PC-3 (cell line): ENCODE measurements at places on chromosomes 1 and 21.
A peak's percentile ranks its signal among the peaks of the same experiment; 100 is the strongest.

DNA sequence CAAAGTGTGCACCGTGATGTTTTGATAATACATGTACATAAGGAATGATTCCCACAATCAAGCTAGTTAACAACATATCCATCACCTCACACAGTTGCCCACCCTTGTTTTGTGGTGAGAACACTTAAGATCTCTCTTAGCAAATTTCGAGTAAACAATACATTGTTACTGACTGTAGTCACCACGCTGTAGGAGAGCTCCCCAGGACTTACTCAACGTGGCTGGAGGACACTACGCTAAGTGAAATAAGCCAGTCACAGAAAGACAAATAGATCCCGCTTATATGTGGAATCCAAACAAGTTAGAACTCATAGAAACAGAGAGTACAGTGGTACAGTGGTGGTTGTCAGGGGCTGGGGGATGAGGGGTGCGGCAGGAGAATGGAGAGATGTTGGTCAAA lies 24.8 kb downstream of the GPR137B start:
- no peak for DNase-seq

- DNase-seq, result no peak
Measured at GRCh38 chr1:42195841-42196240, 31.3 kb upstream of the GUCA2A start.

- DNase-seq, result no peak
Measured at GRCh38 chr1:241140670-241141069, 216.3 kb downstream of the RGS7 start.

DNA sequence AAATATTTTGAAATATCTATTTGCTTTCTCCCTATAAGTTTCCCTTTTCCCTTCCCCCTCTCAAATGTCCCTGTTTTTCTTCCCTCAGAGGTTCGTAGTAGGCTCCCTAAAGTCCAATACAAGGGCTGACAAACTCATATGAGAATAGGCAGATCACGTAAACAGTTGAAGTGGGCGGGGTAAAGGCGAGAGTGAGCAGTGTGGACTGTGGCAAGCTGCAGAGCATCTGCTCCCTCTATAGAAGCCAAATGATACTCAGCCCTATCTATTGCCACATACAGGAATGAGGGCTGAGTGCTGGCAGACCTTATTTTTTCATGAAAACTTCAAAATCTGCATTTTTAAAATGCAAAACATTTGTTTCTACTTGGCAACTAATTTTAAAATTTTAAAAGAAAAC lies 26.3 kb downstream of the PRDX6 start:
- no peak for DNase-seq

DNA sequence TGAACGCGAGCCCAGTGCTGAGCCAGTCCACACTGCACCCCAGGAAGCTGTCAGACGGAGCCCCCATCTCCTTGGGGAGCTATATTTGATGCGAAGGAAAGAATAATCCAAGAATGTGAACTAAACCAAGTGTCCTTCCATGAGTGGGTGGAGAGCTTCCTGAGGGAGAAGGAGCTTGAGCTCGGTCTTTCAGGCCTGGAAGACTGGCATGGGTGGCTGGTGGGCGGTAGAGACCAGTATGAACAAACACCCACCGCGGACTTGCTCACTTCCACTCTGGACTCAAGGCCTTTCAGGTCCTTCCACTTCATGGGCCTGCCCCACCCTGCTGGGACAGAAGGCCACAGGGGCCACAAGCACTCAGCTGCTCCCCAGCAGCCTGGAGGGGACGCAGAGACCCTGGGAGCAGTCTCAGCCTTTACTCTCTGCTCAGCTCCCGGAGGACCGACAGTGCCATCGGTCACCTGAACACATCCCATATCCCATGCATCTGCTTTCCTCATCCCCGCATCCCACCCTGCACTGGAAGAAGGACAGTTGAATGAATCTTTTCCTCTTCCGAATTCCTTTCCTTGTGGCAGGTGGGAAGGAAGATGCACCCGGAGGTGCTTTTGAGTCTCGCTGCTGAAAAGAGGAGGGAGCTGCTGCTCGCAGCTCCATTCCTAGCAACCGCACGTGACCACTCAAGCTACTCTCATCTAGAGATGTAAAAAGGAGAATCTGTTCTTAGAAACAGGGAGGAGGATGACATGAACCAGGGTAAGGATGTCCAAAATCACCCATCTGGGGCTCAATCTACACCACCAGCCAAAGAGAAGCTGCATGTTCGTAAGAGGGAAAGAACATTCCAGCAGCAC lies 92.3 kb downstream of the PGBD5 start:
- DNase-seq, result no peak

DNA sequence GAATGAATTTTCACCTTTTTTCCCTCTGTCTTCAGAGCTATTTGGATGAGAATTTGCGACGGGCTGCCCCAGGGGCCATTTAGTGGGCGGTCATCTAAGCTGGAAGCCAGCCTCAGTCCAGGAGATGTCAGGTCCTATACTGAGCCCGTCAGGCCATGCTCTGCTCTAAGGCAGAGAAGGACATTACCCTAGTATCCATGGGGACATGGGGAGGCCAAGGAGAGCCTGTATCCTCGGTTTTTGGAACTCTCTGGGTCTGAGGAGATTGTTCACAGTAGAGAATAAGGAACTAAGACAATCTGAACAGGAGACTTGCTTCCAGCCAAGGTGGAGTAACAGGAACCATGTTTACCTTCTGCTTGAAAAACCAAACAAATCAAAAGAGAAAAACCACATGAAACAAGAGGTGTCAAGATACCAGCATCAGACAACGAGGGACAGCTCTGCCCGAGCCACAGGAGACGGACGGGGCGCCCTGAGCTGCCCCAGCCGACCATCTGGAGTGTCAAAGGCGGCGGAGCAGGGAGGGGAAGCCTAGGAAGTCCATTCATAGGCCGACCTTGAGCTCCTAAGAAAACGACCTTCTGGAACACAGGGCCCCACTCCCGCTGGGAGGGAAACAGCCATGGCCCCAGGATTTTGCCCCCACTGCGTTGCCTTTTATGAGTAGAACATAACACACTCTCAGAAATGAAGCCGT lies 20.0 kb upstream of the ADARB1 start:
- no peak for DNase-seq

GRCh38 chr1:24427545-24427862 lies 11.9 kb downstream of the NIPAL3 start:
- no peak for DNase-seq

DNA sequence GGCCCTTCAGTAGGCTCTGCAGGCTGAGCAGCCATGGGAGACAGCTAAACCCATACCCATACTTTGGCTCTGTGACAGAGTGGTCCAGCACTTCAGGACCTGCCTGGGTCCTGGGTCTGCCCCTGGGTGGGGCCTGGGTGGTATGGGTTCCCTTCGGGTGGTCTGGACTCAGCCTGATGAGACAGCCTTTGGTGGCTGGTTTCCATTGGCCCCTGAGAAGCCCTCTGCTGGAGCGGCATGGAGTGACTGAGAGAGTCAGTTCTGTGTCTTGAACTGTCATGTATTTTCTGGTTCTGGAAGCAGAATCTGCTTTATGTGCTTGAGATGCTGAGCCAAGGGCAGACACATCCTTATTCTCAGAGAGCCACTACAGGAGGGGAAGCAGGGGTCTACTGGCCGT lies 31.3 kb upstream of the KCNA2 start:
- DNase-seq, result no peak

- peak; percentile 72 for DNase-seq
Measured at GRCh38 chr1:97190326-97190725, 468.7 kb downstream of the PTBP2 start.

GRCh38 chr1:59249396-59250137 lies 47.3 kb upstream of the FGGY start:
- no peak for DNase-seq

DNA sequence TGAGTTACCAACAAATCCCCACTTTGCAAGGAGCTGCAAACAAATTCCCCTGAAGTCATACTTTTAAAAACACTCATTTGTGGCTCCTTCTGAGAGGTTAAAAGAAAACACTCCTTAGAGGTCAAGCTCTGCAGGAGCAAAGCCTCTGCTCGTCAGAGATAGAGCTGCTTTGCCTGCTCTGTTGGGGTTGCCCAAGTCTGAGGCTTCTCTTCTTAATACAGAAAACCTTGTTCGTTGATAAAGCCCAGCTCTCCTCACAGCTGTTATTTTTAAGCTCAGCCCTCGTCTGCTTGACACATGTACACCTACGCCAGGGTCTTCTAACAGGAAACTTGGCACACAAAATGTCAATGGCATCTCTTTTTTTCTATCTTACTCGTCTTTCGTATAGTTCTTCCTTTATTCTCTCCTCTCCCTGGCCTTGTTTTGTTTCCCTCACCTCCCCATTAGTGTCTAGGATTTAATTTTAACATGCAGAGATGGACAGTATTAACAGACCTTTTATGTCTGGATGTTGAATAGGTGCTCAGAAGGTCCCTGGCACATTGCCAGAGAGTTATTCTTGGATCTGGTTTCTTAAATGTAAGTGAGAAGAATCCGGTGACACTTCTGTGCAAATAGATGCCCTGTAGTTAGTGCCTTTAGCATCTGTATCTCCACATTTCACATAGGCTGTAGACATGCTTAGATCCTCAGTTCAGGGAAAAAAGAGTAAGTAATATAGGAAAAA lies 86.0 kb downstream of the LRRC53 start:
- no peak for DNase-seq

GRCh38 chr1:197799271-197799670 lies 24.0 kb upstream of the DENND1B start:
- DNase-seq, result peak; percentile 34

DNA sequence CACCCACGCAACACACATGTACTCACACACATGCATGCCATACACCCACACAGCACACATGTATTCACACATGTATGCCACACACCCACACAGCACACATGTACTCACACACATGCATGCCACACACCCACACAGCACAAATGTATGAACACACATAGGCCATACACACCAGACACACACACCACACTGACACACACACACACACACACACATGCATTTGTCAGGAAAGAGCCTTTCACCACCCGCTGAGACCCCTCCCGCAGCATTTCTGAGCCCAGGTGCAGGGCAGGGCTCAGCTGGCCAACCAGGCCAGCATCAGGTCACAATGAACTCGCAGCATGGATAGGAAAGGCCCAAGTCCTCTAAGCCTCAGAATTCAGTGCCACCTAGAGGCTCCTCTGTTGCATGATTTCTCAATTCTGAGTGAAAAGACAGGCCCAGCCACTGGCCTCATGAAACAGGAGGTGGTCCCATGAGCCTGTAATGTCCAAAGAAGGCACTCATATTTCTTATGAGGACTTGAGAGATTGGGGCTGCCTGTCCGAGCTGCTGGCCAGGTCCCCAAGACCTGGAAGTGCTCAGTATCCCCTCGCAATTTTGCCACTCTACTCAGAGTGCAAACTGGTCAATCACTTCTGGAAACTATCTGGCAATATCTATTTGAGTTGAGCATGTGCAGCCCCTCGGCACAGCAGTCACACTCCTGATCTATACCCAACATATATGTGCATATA lies 57.3 kb downstream of the PSMG1 start:
- peak; percentile 83 for DNase-seq

DNA sequence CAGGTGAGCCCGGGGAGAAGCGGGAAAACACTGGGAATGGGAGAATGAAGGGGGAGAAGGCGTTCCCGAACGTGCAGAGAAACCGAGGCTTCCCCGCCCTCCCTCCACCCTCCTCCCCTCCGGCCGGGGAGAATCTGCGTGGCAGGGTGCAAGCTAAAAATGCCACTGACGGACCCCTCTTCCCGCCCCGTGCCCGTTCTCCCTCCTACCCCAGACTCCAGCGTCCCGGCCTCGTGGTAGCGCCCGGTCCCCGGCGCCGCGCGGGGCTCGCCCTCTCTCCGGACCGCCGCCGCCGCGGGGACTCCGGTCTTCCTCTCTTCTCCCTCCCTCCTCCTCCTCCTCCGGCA lies 81.6 kb upstream of the AK4 start:
- no peak for DNase-seq

DNA sequence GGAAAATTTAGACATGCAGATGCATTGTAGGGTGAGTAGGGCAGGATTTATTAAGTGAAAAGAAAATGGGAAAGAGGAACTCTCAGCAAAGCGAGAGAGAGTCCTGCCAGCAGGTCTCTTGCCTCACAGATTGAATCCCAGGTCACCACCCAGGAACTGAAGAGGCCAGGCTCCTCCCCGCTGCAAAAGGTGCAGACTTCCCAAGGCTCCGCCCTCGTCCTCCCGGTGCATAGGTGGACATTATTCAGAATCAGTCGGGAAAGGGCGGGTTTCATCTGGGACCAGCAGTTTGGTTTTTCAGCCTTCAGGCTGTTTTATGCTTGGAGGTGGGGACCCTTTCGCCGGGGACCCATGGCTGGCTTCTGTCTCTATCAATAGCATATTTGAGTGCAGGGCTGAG lies 41.6 kb upstream of the APP start:
- no peak for DNase-seq

- DNase-seq, result no peak
Measured at GRCh38 chr1:173195596-173196088, 11.5 kb downstream of the TNFSF4 start.

GRCh38 chr1:56135069-56135863 lies 444.1 kb downstream of the PLPP3 start:
- peak; percentile 33 for DNase-seq

GRCh38 chr21:36188081-36188681 lies 31.6 kb downstream of the DOP1B start:
- peak; percentile 85 for DNase-seq

GRCh38 chr1:36083635-36084496 lies at the start of gene TEKT2:
Gene TEKT2, plus strand, starts transcription at chr1:36084094. Its CDS starts 828 bp downstream, at chr1:36084922.
- no peak for DNase-seq

- no peak for DNase-seq
Measured at GRCh38 chr1:47495176-47495713, 57.4 kb downstream of the FOXD2 start.

- peak; percentile 72 for DNase-seq
Measured at GRCh38 chr1:184632415-184633175, 122.1 kb downstream of the EDEM3 start.

GRCh38 chr1:44249543-44249942 lies 36.3 kb downstream of the DMAP1 start:
- DNase-seq, result no peak

DNA sequence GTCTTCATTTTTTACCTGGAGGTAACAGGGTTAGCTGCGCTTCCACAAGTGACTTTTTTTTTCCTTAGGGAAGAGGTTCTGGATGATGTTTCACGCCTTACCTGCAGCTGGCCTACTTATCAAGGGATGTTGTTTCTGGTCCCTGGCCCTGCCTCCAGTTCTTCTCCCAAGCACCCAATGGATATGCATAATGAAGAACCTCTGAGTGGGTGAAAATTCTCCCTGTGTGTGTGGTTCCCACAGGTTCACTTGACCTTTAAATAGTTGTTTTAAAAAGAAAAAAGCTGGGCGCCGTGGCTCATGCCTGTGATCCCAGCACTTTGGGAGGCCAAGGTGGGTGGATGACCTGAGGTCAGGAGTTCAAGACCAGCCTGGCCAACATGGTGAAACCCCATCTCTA lies 31.8 kb upstream of the DPT start:
- no peak for DNase-seq
